ENCODE measurements at places on chromosomes 1 and 21.
A peak's percentile ranks its signal among the peaks of the same experiment; 100 is the strongest.

GRCh38 chr1:60196026-60196425 is 122.5 kb upstream of the C1orf87 start:
- DNase-seq, result no peak

- no peak for DNase-seq
These were observed 1031.5 kb upstream of the ADGRL2 start for GRCh38 chr1:80769208-80769750.

DNA sequence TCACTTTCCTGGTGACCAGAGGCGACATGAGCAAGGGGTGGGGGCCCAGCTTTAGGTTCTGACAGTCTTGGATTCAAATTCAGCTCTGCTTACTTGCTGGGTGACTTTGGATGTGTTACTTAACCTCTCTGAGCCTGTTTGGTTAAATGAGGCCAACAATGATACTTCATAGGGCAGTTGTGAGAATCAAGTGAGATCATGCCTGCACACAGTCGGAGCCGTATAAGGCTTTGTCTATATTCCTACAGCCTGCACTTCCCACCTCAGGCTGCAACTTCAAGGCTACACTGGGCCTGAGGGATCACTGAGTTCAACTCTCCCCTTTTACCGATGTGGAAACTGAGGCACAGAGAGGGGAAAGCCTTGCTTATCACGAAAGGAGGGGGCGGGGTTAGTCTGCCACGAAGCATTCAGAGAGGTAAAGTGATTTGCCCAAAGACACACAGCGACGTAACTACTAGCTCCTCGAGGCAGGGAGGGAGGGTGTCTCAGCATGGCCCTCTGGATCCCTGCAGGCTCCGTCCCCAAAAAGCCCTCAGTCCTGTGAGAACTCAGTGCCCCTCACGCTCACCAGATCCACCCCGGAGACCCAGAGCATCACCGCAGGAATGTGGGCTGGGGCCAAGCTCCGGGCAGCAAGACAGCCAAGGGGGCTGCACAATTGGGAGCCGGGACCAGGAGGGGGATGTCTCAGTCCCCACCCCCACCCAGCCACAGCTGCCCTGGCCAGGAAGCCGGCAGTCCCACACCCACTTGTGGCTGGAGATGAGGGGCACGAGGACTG is 25.0 kb downstream of the SDC3 start:
- no peak for DNase-seq

DNA sequence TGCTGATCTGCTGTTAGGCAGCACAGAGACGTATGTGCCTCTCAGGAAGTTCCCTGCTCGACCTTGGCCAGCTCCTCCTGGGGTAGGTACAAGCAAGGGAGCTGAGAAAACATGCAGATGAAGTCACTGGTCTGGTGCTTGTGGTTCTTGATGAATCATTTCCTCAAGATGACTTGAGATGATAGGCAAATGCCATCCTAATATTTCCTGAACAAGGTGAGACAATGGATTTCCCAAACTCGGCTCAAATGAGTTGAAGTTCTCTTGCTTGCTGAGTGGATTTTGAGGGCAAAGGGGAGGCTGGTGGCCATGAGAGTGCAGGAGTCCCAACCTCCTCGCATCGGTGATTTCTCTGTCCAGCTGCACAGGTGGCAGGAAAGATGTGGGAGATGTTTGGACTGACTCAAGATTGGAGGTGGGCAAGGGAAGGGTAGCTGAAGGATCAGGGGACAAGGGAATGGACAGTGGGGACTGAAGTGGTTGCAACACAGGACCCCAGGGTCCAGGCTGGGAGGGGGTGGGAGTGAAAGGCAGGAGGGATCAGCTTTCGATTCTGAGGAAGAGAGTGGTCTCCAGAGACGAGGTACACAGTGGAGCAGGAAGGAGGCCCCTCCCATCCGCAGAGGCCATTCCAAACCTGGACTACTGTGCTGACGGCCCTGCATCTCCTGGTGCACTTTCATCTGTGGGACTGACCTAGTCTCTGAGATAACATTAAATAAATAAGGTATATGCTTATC is 63.9 kb downstream of the CAPN2 start:
- DNase-seq, result peak; percentile 75

GRCh38 chr1:90044346-90044745 is 49.4 kb downstream of the ZNF326 start:
- no peak for DNase-seq

GRCh38 chr1:107135463-107135862 is 5.4 kb upstream of the NTNG1 start:
- DNase-seq, result peak; percentile 17

DNA sequence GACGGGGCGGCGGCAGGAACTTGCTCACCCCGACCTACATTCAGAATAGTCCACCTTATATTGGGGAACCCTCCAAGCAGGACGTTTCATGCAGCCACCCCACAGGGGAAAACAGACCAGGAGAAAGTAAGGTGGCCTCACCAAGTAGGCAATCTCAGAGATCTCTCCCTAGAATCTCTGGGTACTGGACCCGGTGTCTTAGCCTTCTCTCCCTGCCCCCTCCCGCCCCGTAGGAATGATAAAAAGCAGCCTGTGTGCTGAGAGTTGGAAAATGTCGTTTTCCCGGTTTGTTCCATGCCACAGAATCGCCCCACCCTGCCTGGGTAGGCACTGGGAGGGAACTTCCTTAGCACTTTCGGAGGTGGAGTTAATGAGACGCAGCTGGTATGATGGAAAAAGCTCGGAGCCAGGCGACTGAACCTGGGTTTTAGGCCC is 789 bp upstream of the PTPN14 start:
- no peak for DNase-seq

Measured in activated CD4-positive, alpha-beta T cell treated with anti-CD3 and anti-CD28 coated beads, Interleukin-2, Interleukin-4, amounts not matched to agents 100 ng/mL and 50 ng/mL, durations not matched to agents 16 hours and 8 hours (primary cell).